ENCODE measurements at places on chromosomes 11 and 22.

- no peak for DNase-seq
These were observed 2.3 kb downstream of the FRMD8 start for GRCh38 chr11:65388731-65389130.

- DNase-seq, result no peak
These were observed 49.1 kb downstream of the EMSY start for GRCh38 chr11:76493626-76494539.

DNA sequence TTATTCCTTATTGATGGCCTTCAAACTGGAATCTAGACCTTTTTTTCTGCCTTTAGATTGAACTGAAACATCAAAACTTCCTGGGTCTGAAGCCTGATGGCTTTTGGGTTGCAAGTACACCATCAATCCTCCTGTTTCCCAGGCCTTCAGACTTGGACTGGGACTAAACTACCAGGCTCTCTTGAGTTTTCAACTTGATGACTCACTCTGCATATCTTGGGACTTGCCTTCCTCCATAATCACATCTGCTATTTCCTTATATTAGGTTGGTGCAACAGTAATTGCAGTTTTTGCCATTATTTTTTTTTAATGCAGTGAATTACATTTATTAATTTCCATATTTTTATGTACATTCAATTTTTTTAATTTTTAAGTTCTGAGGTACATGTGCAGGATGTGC lies 7.0 kb downstream of the OR51B5 start:
- no peak for DNase-seq

DNA sequence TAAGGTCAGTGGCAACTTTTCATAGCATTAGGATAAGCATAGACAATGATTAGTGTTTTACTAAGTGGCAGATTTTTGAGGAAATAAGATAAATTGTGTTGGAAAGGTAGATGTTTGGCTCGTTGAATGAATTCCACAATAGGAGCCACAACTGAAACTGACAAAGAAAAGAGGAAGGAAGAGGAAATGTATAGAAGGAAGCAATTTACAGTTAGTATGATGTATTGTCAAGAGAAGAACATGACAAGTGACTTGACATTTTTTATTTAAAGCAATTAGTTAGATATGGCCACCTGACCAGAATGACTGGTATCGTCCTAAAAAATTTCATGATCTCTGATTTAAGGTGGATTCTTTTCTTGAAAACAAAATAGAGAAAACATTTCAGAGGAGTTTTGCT lies 3.1 kb upstream of the RAG2 start:
- no peak for DNase-seq

DNA sequence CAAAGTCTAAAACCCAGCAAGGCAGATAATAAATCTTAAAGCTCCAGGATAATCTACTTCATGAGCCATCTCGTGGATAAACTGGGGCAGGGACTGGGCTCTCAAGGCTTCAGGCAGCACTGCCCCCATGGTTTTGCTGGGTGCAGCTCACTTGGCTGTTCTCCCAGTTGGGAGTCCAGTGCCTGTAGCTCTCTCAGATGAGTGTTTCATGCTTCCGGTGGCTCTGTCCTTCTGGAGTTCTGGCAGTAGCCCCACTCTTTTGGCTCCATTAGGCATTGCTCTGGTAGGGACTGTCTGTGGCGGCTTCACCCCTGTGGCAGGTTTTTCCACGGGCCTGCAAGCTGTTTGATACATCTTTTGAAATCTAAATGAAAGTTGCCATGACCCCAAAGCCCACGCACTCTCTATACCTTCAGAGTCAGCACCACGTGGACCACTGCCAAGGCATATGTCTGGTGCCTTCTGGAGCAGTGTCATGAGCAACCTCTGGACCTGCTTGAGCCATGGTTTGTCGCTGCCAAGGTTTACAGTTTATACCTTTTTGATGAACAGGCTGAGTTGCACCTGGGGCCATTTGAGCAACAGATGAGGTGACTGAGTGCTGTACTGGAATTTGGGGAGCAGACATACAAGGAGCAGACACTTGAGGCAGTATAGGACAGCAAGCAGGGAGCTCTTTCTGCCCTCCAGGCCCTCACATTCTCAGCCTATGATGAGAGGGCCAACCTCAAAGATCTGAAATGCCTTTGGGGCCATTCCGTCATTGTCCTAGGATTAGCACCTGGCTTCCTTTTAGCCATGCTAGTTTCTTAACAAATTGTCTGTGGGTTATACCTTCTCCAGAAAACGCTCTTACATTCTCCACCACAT lies 48.6 kb downstream of the MTNR1B start:
- peak; percentile 66 for DNase-seq

DNA sequence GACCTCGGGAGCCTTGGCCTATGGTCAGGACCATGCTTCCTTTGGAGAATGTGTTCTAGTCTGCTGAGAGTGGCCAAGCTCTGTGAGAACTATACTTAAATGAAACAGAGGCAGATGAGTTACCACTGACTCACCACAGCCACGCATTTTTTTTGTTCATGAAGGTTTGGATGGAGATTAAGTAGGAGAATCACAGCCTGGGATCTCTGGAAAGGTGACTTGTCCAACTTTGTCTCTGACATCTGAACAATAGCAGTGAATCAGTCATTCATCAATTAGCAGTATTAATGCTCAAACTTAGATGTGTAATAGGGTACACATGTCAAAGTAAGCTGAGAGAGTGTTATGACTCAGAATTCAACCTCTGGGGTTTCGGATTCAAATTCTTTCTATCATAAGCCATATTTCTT lies 100.7 kb upstream of the ANO3 start:
- DNase-seq, result peak; percentile 69

DNA sequence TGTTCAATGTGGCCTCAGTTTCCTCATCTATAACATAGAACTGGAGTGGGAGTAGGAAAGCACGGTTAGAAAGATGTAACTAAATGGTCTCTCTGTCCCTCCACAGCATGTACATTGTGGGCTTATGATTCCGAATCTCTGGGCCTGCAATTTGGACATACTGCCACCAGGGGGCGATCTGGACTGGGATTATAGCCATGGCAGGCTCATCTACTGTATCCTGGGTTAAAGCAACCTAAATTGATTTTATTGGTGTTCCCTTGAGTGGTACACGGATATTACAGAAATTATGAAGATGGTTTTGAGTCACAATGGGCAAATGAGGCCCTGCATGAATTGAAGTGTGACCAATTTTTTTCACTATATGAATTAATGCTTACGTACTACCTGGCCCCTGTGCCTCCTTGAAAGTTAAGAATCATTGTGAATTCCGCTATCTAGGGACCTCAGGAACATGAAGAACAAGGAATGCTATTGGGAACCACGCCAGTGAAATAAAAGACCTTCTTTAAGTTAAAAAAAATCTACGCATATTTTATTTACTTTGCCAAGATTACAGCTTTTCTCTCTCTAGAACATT lies 32.9 kb downstream of the TST start:
- DNase-seq, result no peak

DNA sequence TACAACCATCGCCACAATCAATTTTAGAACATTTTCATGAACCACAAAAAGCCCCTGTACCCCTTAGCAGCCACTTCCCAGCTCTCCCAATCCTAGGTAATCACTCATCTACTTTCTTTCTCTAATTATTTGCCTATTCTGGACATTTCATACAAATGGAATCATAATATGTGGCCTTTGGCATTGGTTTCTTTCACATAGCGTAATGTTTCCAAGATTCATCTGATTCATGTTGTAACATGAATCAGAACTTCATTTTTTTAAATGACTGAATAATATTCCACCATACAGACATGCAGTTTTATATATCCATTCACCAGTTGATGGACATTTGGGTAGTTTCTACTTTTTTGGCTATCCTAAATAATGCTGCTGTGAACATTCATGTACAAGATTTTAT lies 56.2 kb upstream of the RCN1 start:
- no peak for DNase-seq

DNA sequence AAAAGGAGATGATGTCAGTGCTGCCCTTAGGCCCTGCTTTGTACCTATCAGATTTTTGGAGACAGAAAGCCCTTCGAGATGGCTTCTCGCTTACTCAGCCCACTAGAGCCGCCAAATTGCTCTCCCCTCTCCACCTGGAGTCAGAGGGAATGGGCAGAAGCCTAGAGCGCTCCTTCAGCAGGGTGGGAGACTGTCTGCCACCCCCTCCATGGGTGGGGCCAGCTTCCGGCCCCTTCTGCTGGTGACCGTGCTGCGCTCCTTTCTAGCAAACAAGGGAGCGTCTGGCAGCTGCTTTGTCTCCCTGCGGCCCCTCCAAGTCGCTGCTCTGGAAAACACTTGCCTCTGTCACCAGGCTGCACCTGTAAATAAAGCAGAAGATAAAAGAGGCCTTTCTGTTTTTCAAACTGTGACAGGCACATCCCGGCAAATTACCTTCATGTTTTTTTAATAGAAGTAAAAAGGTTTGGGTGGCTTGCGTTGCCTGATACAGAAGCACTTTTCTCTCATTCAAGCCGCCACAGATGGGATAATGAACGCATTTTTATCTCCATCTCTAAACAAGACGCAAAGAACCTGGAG lies 145.7 kb upstream of the NECTIN1 start:
- DNase-seq, result no peak
